ENCODE measurements at places on chromosomes 3 and 15.

GRCh38 chr15:89826671-89827655, 12.3 kb upstream of the ANPEP start:
- no peak for DNase-seq

GRCh38 chr3:52873433-52874159, 23.8 kb downstream of the STIMATE start:
- no peak for DNase-seq

DNA sequence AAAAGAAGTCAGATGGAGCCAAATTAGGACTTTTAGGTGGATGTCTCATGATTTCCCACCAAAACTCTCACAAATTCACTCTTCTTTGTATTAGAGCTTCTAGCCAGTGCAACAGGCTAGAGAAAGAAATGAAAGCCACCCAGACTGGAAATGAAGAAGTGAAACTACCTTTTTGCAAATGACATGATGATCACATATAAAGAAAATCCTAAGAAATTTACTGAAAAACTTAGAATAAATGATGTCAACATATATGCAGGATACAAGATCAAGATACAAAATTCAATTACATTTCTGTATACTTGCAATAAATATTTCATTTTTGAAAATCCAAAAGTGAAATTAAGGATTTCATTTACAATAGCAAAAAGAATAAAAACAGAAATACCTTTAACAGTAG, 110.8 kb downstream of the LRIG1 start:
- DNase-seq, result no peak

DNA sequence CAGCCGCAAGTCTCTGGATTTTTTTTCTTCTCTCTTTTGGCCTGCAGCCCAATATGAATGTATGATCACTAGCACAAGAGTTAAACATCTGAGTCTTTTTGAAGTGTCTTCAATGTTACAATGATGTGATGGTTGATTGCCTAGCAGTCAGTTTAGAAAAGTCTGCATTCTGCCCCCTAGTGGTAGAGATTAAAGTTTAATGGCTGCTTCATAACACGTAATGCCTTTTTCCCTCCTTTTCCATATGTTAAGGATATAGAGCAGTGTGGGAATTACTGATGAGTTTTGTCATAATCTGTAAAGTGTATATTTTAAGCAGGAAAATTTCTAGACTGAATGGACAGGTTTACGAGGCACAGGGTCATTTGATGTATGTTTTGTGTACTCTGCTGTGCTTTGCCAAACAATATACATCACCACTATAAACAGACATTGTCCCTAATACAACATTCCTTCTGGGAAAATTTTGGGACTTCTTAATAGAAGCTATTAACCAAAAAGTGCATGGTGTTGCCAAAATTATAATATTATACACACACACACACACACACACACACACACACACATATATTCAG, 1038.5 kb upstream of the NR2F2 start:
- DNase-seq, result peak; percentile 35

- DNase-seq, result no peak
Measured at GRCh38 chr15:46616033-46616432, 981.2 kb downstream of the SQOR start.

DNA sequence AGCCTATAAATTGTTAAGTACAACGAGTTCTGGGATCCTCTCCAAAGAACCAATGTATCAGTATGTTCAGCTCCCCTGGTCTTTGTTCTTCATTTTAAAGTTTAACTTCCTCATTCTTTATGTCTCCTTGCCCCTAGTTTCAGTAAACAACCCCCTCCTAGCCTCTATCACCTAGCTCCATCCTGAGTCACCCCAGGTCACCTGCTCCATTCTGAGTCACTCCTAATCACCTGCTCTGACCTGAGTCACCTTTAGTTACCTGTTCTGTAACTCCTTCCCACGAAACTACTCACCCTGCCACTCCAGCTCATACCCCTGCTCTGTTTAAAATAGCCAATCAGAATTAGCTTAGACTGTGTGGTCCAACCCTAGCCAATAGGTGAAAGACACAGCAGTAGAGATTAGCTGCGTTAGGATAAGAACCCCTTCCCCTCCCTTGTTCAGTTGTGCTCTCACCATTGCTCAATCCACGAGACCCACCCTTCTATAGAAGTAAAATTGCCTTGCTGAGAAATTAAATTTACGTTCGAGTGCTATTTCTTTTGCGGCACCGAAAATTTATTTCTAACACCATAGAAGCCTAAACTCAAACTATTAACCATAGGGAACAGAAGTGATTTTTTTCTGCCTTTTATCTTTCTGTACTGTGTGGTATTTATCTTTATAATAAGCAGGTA, 245.0 kb upstream of the ADAMTS9 start:
- DNase-seq, result no peak

GRCh38 chr3:139640456-139640855, 37.3 kb downstream of the NMNAT3 start:
- DNase-seq, result no peak

DNA sequence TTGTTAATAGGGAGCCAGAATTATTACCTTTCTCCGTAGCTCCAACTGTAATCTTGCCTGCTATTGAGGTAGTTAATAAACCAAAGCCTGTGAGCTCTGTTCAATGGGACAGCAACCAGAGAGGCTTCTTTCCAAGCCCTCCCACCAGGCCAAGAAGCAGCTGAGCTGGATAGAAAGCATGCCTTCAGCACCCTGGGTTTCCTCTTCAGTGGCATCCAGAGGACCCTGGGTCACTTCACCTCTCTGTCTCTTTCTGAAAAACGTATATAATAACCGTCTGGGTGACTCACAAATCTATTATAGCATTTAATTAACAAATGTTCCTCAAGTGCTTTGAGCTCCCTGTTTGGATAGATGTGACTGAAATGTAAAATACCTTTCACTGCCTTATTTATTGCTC, 420.0 kb downstream of the LPP start:
- DNase-seq, result no peak

- DNase-seq, result no peak
Measured at GRCh38 chr15:100692246-100692645, 89.9 kb downstream of the ASB7 start.

DNA sequence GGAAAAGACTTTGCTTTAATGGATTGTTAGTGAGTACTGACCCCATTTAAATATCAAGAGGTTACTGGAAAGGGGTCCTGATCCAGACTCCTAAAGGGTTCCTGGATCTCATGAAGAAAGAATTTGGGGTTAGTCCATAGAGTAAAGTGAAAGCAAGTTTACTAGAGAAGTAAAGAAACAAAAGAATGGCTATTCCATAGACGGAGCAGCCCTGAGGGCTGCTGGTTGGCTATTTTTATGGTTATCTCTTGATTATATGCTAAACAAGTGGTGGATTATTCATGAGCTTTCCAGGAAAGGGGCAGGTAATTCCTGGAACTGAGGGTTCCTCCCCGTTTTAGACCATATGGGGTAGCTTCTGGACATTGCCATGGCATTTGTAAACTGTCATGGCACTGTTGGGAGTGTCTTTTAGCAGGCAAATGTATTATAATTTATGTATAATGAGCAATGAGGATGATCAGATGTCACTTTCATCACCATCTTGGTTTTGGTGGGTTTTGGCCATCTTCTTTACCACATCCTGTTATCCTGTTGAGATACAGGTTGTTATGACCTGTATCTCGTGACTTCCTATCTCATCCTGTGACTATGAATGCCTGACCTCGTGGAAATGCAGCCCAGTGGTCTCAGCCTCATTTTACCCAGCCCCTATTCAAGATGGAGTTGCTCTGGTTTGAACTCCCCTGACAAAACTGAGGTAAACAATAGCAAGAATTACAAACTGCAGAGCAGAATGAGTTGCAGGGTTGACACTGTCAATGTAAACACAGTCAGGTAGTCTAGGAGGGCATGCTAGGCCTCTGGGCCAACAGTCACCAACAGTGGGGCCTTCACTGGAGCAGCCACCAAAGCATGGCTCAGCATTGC, 10.3 kb upstream of the GPR160 start:
- peak; percentile 8 for DNase-seq

DNA sequence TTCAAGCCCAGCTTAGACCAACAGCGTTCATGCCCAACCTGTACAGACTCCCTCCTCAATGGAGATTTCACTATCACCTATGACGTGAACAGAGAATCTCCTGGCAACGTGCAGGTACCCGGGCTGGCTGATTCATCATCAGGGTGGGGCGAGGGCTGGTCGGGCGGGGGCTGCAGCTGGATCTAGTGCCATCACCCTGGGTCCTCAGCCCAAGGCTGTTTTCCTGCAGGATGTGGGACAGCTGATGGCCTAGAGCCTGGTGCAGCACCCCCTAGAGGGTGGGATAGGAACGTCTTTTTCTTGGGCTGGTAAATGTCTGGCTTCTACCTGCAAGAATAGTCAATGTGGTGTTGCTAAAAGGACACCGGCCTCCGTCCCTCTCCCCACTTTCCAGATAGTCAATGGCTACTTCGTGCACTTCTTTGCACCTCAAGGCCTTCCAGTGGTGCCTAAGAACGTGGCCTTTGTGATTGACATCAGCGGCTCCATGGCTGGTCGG, 4.4 kb downstream of the ITIH3 start:
- DNase-seq, result peak; percentile 4

GRCh38 chr15:59223736-59224135, 17.1 kb downstream of the LDHAL6B start:
- no peak for DNase-seq

GRCh38 chr15:66394915-66395314, 8.2 kb downstream of the MAP2K1 start:
- no peak for DNase-seq

- DNase-seq, result no peak
Measured at GRCh38 chr3:109059264-109059663, 58.7 kb downstream of the MORC1 start.

DNA sequence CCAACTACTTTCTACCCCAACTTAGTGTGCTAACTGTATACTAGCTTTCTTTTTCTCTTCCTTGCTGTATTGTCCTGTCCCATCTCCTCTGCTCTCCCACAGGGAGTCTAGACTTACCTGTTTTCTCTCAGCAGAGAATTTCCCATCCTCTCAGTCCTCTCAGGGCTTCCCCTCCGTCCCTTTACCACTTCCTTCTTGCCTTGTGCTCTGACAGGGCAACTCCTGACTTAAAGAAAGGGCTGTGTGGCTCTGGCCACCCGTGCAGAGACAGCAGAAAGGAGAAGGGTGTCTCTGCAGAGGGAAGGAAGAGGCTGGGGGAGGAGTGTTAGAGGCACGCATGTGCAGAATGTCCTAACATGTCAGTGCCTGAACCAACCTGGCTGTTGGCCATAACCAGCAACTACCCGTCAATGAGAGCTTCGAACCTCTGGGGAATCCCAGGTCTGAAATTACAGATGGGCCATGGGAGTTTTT, at the start of gene GCSAM:
GCSAM (minus strand) TSS at position 274 of the 474 bp plus-strand sequence; CDS start at position 146, 128 bp downstream.
- peak; percentile 90 for DNase-seq

DNA sequence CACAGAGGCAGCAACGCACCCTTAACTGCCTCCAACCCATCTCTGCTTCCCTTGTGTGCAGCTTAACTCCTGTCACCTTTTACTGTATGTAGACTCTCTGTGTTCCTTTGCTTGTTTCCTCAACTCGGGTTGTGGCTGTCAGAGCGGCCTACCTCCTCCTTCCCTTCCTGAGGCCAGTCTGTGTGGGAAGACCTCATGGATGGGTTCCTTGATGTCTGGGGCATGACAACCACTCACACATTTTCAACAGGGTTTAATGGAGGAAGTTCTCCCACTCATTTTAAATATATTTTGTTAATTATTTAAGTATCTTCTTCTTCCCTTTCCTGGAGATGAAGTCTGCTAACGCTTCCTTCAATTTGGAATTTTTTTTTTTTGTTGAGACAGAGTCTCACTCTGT, 1.8 kb upstream of the CSPG5 start:
- DNase-seq, result no peak

GRCh38 chr15:61857169-61857829, 202.9 kb downstream of the VPS13C start:
- DNase-seq, result peak; percentile 62

GRCh38 chr15:74808078-74808839, 4.4 kb upstream of the LMAN1L start:
- DNase-seq, result no peak

DNA sequence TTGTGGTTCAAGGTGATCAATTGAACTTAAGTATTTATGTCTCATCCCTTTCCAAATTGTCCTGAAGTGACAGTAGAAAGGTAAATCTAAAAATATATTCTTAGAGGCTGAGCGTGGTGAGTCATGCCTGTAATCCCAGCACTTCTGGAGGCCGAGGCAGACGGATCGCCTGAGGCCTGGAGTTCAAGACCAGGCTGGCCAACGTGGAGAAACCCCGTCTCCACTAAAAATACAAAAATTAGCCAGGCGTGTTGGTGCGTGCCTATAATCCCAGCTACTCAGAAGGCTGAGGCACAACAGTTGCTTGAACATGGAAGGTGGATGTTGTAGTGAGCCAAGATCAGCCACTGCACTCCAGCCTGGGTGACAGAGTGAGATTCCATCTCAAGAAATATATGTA, 226.6 kb downstream of the DPH6 start:
- DNase-seq, result no peak

GRCh38 chr3:35690271-35690670, 50.9 kb downstream of the ARPP21 start:
- no peak for DNase-seq

DNA sequence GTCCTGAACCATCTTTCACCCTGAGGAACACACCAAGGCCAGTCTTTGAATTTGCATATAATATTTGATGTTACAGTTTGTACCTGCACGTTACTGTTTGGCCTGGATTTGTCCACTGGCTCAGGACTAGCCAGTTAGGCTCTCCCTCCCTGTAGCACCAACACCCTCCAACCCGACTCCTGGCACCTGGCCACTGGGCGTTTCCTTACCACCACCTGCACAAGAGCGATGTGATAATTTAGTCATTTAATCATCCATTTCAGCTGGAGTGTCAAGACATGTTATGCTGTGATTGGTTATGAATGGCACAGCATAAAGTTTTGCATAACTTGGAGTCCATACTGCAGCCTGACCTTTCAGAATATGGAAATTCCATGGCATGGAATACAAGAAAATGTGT, 242.4 kb downstream of the KCNMB2 start:
- no peak for DNase-seq

- peak; percentile 87 for DNase-seq
Measured at GRCh38 chr15:70486451-70487386, 276.6 kb downstream of the UACA start.

DNA sequence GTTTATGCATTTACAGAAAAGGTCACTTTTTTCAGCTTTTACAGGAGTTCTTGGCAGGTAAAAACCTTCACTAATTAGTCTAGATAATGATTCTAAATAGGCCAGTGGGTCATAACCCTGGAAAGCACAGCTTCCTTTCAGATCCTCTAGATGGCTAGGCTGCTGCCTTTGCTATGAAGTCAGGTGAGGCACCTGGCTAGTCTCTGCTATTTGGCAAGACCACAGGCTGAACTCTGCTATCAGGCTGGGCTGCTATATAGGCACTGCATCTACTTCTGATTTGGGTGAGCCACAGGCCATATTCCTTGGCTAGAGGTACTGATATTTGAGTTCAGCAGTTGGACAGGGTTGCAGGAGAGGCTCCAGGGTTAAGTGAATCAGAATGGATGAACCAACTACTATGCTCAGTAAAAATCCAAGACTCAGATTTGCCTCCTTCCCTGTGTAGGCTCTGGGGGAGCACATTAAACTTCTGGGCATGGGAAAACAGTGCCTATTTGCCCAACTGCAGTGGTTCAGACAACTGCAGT, 665.7 kb upstream of the TBL1XR1 start:
- no peak for DNase-seq

GRCh38 chr3:23246651-23247050, 43.5 kb downstream of the UBE2E2 start:
- no peak for DNase-seq

Data from CD4-positive, alpha-beta T cell treated with Interleukin-4 for 4 hours (primary cell).